ENCODE measurements at places on chromosomes 7 and 10. TPM values are rescaled to one million over a fixed set of nuclear protein-coding genes. Genes with fewer than 3 reads are reported as not detected.

MRC1 gene
- 0.02 TPM for total RNA-seq

FAM13C gene
- total RNA-seq: 0.07 TPM

NEUROG3 gene
- total RNA-seq: not detected

LRMDA gene
- 4.7 TPM for total RNA-seq

SPDYE3 gene
- total RNA-seq: not detected

EMX2 gene
- not detected for total RNA-seq

ANKRD61 gene
- 0.72 TPM for total RNA-seq

OR2A14 gene
- total RNA-seq: not detected

HGF gene
- 0.03 TPM for total RNA-seq

HMX2 gene
- not detected for total RNA-seq

OPN1SW gene
- not detected for total RNA-seq

AGAP5 gene
- total RNA-seq: 2.4 TPM

PNLIPRP2 gene
- 0.06 TPM for total RNA-seq

RUFY2 gene
- 9.0 TPM for total RNA-seq

RBP3 gene
- total RNA-seq: not detected

ZNF789 gene
- 8.1 TPM for total RNA-seq

FEZF1 gene
- total RNA-seq: not detected
